Hepatic stellate cell (primary cell): ENCODE measurements at places on chromosomes 1 and 21.

DNA sequence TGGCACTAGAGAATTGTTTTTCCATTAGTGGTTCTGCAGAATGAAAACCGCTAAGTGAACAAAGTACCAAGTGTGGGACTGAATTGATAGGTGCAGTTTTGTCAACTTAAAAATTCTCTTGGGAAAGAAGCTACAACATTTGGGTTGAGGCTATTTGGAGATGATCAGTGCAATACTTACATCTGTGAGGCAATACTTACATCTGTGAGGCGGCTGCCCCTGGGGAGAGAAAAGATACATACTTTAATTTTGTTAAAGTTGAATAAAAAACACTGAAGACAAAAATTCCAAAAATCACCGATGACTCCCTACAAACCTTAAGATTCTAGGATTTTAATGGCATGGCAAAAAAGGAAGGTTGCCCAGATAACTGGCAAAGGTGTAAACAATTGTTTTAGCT is 1.7 kb downstream of the CFAP410 start:
- no peak for DNase-seq

DNA sequence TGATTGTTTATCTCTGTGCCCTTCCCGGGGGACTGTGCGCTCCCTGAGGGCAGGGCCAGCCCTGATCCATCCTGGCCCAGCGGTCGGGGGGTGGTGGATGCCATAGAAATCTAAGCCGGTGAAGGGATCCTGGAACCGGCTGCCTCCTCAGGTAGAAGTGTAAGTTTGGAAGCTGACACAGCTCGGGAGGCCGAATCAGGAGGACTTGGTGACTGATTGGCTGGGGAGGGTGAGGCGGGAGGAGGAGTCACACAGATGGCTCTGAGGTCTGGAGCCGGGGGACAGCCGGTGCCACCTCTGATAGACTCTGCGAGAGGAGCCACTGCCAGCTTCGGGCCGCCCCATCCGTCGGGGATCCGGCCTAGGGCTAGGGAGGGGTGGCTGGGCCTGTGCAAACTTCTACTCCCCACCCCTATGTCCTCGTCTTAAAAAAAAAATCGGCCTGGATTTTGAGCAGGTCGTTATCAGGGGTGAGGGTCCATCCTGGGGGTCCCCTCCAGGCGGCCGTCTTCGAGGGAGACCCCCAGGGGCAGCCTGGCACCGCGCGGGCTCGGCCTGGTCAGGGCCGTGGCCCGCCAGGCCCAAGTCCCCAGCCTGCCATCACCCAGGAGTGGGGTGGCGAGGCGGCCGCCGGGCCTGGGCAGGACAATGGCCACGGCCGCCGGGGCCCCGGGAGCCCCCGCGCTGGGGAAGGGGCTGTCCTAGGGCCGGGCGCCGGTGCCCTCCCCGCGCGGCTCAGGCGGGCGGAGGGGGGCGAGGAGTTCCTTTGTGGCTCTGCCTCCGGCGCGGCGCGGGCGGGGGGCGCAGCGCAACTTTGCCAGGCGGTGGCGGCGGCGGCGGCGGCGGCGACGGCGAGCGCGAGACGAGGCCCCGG is 708 bp upstream of the ZNF362 start:
- DNase-seq = peak; percentile 70

GRCh38 chr1:246779561-246780175 is 55.5 kb downstream of the SCCPDH start:
- no peak for DNase-seq

DNA sequence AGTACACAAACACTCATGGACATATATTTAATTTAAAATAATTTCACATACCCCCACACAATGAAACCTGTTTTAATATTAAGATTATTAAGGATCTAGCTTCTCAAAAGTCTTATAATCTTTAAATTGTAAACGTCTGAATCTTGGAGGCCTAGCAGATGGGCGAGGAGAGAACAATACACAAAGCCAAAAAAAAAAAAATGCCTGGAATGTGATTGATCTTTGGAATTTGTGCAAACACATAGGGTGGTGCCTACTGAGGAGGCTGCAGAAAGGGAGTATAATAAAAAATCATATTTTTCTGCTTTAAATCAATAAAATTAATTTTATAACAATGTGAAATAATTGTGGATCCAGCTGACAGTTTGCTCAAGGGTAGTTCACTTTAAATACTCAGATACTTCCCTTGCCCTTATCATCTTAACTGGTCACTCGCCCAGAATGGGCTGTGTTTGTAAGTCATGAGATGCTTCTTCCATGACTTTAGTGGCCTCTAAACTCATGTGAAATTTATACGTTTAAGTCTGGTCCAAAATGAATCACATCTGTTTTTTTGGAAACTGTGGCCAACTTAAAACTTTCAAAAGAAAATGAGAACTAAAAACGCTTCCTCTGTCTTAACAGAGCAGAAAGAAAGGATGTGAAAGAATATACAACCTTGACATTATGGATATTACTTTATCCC is 802.8 kb upstream of the CXADR start:
- DNase-seq = no peak

- DNase-seq = no peak
These were observed 24.1 kb upstream of the TTF2 start for GRCh38 chr1:117036018-117036461.
